Activated CD8-positive, alpha-beta memory T cell treated with anti-CD3 and anti-CD28 coated beads for 4 hours (primary cell): ENCODE measurements at places on chromosomes 1 and 21.
A peak's percentile ranks its signal among the peaks of the same experiment; 100 is the strongest.

- DNase-seq, result peak; percentile 53
Observed at GRCh38 chr1:165367375-165367993, 11.0 kb upstream of the LMX1A start.

- DNase-seq, result no peak
Observed at GRCh38 chr1:44553771-44554170, 120.5 kb downstream of the TMEM53 start.

DNA sequence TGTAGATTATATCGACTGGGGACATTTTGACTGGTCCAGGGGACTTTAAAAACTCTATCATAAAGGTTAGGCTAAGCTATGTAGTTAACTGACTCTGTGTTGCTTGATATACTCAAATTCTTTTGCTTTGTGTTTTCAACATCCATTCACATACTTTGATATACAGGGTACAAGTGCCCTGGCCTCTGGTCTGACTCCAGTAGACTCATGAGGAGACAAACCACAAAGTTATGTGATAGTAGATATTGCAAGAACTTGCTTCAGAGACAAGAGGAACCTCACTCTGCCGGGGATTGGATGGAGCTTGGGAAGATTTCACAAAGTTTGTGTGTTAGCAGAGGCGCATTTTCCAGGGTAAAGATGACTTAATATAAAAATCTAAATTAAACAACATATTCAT, 1.3 kb downstream of the GORAB start:
- no peak for DNase-seq

- no peak for DNase-seq
Observed at GRCh38 chr1:201916649-201917249, 28.1 kb downstream of the SHISA4 start.

DNA sequence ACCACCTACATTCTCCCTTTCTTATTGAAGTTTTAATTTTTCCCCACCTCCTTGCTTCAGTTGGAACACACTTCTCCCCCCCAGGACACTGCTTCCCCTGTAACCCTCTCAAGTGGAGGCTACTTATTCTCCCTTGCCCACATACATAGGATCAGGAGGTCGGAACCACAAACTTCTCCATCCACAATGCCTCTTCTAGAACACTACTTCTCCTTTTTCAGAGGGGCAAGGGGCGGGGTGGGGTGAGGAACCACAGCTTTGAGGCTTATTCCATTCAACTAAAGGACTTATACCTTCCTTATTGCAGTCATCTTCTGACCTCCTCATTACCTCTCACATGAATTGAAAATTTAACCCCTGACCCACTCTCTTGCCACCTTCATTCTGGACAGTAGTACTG, 81.3 kb downstream of the NEK7 start:
- DNase-seq, result no peak
